ENCODE measurements at places on chromosomes 2 and 18.

DNA sequence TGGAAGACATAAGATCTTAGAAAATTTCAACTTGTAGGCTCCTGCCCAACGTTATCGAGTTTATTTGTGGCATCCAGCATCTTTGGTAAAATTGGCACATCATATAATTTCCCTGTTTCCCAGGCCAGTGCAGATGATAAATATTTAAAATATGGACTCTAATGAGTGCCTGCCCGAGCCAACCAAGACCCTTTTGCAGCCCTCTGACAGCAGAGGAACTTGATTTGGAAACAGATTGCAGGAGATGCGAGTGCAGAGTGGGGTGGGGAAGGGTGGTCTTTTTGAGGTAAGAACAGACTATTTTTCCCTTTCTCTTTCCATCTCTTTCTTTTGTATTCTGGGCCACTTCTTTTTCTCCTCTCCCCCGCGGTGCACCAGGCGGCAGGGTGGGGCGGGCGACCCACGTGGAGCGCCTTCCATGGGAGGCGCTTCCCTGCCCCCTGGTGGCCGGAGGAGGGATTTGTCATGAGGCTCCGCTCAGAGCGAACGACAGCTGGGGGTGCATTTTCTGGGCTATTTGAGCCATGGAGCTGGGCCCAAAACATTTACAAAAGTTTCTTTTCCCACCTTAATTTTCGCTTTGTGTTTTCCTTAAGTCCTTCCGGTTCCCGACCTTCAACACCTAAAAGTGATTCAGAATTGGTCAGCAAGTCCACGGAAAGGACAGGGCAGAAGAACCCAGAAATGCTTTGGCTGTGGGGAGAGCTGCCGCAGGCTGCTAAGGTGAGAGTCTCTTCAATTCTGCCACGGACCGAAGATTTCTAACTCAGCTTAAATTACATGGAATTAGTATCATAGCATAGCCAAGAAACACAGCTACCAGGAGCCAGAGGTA is 32.7 kb downstream of the LPIN1 start:
- DNase-seq, result peak; percentile 96

GRCh38 chr2:46643951-46644350 is 164.6 kb downstream of the TMEM247 start:
- DNase-seq, result no peak

GRCh38 chr18:12628706-12629702 is 28.9 kb downstream of the SPIRE1 start:
- DNase-seq, result no peak

GRCh38 chr2:9206991-9207640 is 504 bp downstream of the ASAP2 start:
- DNase-seq, result peak; percentile 77

- DNase-seq, result no peak
These were observed 8.8 kb downstream of the C2orf92 start for GRCh38 chr2:97678298-97678697.

GRCh38 chr2:61658841-61659780 is 121.0 kb upstream of the XPO1 start:
- no peak for DNase-seq

DNA sequence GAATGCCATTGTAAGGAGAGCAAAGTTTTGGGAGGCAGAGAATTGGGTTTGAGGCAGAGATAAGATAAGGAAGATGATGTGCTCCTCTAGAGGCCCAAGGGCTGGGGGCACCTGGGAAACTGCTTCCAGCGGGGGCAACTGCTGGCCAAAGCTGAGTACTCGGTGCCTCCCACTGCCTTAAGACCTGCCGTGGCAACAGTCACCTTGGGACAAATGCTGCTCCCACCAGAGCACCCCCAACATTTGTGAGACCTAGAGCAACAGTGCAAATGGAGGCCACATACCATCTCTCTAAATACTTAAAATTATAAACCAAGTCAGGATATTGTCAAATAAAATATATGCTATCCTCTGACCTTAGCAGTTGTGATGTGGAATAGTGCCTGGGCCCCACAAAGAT is 127.1 kb downstream of the CAPN13 start:
- no peak for DNase-seq

- DNase-seq, result no peak
These were observed 1719.2 kb upstream of the LRRTM1 start for GRCh38 chr2:82023710-82024109.

- no peak for DNase-seq
These were observed 25.4 kb downstream of the BOLL start for GRCh38 chr2:197759625-197760292.

DNA sequence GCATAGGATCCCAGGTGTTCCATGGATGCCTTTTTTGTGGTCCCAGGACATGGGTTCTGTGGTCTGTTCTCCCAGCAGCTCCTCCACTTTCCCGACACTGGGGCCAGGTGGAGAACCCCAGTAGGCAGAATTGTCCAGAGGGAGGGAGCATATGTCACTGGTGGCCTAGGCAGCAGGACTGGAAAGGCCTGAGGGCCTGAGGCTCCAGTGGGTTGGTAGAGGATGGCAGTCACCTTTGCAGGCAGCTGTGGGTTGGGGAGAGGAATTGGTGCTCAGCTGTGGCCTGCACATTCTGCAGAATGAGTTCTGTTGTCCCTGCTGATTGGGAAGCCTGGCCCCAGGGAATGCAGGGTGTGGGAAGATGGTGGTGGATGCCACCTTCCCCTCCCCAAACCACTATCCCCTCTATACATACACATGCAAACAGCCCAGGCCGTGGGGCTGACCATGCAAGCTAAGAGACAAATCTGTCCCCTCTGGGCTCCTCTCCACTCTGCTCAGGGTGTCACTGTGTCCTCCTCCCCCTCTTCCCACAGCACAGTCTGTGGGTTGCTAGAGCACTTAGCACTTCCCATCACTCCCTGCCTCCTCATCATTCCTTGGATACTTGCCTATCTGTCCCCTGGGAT is 11.4 kb downstream of the CTIF start:
- DNase-seq, result no peak

DNA sequence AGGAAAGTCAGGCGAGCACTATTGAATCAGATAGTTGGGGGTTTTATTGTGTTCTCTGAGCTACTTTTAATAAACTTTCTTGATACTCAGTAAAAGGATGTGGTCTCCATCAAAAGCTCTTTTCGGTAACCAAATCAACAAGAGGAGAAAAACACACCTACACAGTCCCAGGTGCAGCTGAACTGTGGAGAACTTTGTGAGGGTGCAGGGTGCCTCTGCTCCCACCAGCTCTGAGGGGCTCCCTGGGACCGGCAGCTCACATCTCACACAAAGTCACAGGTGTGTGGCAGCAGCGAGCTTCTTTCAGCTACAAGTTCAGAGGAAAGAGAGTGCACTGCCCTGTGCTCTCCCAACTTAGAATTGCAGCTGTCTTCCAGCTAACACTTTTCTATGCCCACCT is 650.4 kb downstream of the RNF144A start:
- DNase-seq, result peak; percentile 75

DNA sequence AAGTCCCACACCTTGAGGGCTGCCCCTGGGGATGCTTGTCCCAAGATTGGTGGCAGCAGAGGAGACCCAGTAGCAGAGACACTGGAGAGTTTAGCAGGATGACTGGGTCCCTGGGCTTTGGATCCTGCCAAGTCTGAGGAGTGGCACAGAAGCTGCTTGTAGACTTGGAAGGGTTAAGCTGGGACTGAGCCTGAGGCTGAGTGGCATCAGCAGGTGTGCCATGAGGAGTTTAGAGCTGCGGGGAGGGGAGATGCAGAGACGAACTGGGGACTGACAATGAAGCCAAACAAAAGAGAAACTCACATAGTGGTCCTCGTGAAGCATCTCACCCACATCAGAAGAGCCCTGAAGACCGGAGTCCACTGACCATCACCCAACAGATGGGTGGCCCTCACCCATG is 329.7 kb upstream of the KLHL29 start:
- DNase-seq, result no peak

- no peak for DNase-seq
These were observed 38.8 kb downstream of the DDX18 start for GRCh38 chr2:117853316-117853715.

GRCh38 chr2:239359196-239359912 is 41.5 kb downstream of the HDAC4 start:
- no peak for DNase-seq

DNA sequence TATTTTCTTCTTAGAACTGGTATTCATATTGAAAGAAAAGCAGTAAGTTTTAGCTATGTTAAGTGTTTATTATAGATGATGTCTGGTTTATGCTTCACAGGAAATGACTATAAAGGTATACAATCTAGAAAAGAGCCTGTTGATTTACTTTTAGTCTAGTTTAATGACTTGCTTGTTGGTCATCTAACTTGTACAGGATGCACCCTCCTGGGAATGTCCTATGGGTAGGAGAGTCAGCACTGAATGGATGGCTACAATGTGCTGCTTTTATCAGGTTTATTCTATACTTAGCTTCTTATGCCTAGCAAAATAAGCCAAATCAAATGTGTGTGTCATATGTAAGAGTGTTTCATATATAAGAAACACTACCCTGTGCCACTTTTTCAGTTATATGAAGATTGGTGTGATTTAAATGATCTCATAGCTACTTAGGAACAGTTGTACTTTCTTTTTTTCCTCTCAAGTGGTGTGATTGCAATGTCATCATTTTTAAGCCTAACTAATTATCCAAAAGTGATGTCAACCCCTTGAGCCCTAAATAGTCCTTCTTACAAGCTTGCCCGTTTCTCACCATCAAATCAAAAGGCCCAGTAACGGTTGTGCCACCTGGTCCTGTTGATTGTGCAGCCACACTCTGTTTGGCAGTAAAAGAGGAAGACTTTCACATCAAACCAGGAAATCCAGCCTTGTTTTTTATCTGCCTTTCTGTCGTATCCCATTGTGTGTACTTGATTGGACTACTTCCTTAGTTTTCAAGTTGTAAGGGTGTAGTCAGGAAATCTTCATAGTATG is 176.0 kb downstream of the DIS3L2 start:
- DNase-seq, result no peak

DNA sequence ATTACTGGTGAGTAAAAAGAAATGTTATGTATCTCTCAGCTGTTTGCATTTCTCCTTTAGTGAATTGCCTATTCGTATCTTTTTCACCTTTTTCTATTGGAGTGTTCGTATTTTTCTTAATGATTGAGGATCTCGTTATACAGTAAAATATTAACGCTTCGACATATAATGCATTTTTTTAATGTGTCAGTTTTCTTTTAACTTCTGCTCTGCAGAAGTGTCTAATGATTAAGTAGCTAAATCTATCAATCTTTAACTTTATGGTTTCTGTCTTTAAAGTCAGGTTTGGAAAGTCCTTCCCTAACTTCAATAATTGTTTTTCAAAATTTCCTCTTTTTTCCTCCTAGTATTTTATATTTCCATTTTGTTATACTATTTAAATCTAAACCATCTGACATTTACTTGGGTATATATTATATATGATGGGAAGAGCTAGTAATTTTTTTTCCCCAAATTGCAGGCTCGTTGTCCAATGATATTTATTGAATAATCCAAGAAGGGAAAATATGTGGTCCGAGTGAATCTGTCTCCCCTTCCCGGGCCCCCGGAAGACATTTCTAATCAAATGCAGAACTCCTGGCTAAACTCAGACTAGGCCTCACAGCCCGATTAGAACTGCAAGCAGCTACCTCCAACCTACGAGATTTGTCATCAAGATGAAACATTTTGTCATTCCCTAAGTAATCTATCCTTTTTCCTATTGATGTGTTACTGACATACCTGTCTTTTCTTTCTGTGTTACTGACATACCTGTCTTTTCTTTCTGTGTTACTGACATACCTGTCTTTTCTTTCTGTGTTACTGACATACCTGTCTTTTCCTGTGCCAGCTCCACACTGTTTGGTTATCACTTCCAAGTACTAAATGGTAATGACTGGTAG is 17.2 kb downstream of the PCBP1 start:
- no peak for DNase-seq

- no peak for DNase-seq
These were observed 14.2 kb downstream of the FAM110C start for GRCh38 chr2:32068-32467.
